ENCODE measurements at places on chromosomes 13 and 19. TPM values are rescaled to one million over a fixed set of nuclear protein-coding genes. Genes with fewer than 3 reads are reported as not detected.
A peak's percentile ranks its signal among the peaks of the same experiment; 100 is the strongest.

Gene DAND5
- total RNA-seq, result not detected

Gene ELSPBP1
- total RNA-seq, result not detected

Gene SMIM44
- not detected for total RNA-seq

GRCh38 chr13:113933901-113934300 is 40.0 kb downstream of the C13orf46 start:
- H3K36me3 ChIP-seq, result no peaks in the 10 kb centered on the region
- peaks cover 16% of the 10 kb centered on the region for H3K4me1 ChIP-seq
- DNase-seq, result no peak

- no peak overlapping the region for H3K4me3 ChIP-seq
- H3K27me3 ChIP-seq, result peaks cover 21% of the 10 kb centered on the region
- no peak for DNase-seq
- H3K36me3 ChIP-seq, result no peaks in the 10 kb centered on the region
These were observed 263.7 kb downstream of the KCTD12 start for GRCh38 chr13:76622315-76623040.

DNA sequence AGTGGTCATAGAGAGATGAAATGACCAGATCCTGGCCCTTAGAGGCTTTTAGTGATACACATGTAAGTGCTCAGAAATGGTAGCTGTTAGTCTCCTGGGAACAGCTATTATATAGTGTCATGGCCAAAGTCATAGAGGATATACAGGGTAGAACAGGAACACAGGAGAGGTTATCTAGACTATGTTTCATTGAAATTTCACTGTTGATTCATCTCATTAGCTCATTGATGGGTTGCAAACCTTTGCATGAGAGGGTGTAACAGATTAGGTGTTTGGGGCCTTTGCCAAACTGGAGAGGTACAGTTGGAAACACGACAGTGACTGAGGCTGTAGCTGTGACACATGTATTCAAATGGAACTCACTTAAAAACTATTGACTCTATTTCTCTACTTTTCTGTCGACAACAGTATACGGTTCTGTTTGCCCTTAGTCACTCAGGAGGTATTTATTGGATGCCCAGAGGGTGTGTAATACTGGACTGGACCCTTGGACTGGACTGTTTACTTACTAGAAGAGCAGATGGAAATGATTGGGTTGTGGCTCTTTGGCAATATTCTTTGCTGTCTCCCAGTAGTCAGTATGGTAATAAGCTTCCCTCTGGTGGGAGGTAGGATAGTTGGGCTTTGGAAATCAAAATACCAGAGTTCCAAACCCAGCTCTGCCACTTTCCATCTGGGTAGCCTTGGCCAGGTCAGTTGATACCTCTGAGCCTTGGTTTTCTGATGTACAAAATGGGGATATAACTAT is 29.8 kb downstream of the ARHGAP35 start:
- H3K36me3 ChIP-seq, result peaks cover 7% of the 10 kb centered on the region
- no peak overlapping the region for H3K4me3 ChIP-seq
- peaks cover 67% of the 10 kb centered on the region for H3K4me1 ChIP-seq
- H3K27ac ChIP-seq, result peak overlapping the region; percentile 46
- H3K27me3 ChIP-seq, result no peaks in the 10 kb centered on the region

GRCh38 chr19:35404879-35405622 is 34.2 kb downstream of the GPR42 start:
- no peak overlapping the region for H3K4me3 ChIP-seq
- H3K27me3 ChIP-seq, result peaks cover 6% of the 10 kb centered on the region
- no peak overlapping the region for H3K27ac ChIP-seq
